ENCODE measurements at places on chromosomes 16 and 17.
A peak's percentile ranks its signal among the peaks of the same experiment; 100 is the strongest.

DNA sequence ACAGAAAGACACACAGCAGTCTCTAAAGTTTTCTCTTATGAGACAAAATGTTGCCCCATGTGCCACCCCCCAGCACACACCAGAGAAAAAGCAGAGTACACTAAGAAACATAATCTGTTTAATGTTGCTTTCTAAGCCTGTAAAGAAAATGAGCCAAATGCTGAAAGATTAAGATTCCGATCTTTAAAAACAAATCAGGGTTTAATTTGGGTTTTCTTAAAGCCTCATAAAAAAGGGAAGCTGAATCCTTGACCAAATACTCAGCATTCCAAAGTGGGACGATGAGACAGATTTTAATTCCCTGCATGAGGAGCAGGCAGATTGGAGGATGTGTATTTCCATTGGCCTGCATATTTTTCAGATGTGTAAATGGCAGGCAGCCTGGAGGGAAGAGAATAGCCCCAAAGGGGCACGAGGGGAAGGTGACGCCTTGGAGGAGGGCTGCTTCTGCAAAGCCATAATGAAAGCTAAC lies 118.4 kb downstream of the COPRS start:
- DNase-seq, result no peak

- DNase-seq, result peak; percentile 9
Measured at GRCh38 chr16:47309581-47310312, 151.1 kb downstream of the ITFG1 start.

DNA sequence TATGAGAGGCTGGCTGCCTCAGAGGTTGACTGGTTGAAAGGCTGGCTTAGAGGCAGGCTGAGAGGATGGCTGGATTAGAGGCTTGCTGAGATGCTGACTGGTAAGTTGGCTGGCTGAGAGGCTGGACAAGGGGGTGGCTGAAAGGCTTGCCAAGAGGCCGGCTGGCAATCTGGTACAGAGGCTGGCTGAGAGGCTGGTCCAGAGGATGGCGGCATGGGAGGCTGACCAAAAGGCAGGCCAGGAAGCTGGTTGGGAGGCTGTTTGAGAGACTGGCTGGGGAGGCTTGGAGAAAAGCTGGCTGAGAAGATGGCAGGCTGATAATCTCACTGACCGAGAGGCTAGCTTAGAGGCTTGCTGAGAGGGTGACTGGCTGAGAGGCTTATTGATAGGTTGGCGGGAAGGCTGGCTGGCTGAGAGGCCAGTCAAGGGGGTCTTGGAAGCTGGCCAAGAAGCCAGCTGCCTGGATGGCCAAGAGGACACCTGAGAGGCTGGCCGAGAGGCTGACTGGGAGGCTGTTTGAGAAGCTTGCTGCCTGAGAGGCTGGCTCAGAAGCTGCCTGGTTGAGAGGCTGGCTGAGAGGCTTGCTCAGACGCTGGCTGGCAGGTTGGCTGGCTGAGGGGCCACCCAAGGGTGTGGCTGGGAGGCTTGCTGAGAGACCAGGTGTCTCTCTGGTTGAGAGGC lies 34.2 kb upstream of the ACSM2B start:
- DNase-seq, result no peak

GRCh38 chr16:58459344-58460218 lies 40.4 kb upstream of the NDRG4 start:
- no peak for DNase-seq

DNA sequence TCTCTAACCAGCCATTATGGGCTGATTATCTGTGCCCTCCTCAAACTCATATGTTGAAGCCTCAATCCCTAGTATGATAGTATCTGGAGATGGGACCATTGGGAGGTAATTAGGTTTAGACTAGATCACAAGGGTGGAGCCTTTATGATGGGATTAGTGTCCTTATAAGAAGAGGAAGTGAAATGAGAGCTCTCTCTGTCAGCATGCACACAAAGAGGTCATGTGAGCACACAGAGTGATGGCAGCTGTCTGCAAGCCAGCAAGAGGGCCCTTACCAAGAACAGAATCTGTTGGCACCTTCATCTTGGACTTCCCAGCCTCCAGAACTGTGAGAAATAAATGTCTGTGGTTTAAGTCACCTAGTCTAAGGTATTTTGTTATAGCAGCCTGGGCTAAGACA lies 101.9 kb downstream of the PCTP start:
- no peak for DNase-seq

- no peak for DNase-seq
Measured at GRCh38 chr17:50527949-50528474, 4.5 kb upstream of the EPN3 start.

DNA sequence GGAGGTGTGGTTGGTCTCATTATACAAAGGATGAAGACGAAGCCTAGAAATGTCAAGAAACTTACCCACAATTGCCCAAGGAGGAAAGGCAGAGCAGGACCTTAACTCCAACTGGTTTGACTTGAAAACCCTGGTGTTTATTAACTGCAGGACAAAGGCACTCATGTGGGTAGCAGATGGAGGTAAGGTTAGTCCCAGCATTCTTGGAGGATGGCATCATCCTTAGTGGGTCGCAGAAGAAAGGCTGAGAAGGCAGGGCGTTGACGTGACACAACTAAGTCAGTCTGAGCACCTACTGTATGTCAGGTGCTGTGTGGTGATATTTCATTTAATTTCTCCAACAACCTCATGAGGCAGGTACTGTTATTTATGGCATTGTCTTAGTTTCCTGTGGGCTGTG lies 101.3 kb downstream of the HAPSTR1 start:
- DNase-seq, result no peak

DNA sequence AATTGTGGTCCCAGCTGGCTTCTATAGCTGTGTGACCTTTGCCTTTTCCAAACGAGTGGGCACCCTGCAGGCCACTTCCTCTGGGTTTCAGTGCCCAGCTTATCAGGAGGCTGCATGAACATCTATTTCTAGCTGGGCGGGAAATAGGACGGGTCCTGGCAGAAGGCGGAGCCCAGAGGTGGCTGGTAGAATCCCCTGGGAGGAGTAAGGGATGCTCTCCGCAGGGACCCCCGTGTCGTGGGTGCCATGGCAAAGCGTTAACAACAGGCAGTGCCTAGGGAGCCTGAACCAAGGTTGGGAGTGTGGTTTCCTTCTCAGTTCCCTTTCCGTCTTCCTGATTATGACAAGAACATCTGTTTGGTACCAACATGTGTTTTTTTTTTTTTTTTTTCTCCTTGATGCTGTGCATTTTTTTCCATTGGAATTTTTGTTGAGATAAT lies 58.2 kb downstream of the PLCG2 start:
- no peak for DNase-seq

DNA sequence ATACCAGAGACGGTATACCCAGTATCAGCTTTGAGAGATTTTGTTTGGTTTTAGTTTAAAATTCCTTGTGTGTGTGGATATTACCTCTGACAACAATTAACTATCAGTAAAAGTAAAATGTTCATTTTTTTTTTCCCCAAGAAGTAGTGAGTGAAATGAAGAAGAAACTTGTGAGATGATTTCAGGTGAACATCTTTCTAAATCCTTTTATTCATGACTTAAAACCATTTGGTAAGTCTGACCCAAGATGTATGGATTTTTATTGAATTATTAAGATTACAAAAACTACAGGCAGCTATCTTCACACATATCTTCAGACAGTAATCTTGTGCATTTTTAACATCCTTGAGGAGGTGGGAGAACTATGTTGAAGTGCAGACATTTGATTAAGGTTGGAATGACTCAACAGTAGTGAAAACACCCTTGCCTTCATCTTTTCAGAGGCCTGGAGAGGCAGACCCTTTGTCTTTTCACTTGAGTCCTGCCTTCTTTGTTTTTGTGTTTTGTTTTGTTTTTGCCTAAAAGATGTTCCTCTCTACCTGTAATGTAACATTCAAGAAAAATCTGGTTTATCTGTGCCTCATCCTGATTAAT lies 240.3 kb upstream of the TBX2 start:
- DNase-seq, result no peak

GRCh38 chr16:50445621-50446555 lies 77.1 kb upstream of the BRD7 start:
- no peak for DNase-seq

- no peak for DNase-seq
Measured at GRCh38 chr16:73831220-73831619, 465.4 kb upstream of the PSMD7 start.

GRCh38 chr16:9297437-9298113 lies 206.1 kb downstream of the HAPSTR1 start:
- no peak for DNase-seq

DNA sequence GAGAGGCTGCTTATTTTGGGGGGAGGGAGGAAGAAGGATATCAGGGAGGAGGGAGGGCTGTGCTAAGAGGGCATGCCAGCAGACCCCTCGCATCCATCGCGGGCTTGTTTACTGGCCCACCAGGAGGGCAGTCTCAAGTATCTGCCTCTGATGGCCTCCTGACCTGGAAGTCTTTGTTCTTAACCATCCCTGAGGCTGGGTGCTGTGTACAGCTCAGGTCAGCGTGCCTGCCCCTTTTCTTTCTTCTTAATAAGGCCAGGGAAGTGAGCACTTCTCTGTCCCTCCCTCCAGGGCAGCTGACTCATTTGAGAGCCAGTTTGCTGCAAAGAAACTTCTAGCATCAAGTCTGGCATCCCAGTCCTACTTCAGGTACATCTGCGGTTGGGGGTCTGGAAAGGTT lies 157.0 kb downstream of the CCDC182 start:
- no peak for DNase-seq
